ENCODE measurements at places on chromosomes 2 and 18.

DNA sequence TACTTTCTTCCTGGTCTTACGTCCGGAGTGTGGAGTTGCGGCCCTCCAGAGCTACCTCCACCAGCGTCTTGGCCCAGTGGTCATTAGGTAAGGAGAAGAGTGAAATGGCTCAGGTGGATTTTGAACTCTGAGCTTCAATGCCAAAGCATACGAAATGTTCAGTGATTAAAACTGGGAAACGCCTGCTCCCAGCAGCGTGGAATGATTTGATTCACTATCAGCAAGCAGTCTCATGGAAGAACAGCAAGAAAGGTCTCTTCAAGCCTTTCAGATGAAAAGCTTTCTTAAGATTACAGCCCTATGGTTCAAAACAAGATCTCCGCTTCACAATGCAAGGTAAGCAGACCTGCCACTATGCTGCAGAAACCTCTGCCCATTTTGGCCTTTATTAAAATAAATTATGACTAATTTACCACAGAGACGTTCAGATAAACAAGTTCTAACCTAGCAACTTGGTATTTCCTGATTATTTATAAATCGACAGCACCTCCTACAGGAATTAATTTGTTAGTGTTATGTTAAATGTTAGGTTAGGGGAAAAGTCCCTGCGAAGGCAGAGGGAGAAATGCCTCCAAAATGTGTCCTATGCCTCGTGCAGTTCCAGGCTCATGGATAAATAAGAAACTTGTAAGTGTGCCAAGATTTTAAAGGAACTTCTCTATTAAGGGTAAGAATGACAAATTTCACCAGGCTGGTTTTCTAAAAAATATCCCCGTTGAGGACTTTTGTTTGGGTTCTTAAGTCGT is 10.1 kb downstream of the SP9 start:
- H3K36me3 ChIP-seq: peaks cover 15% of the 10 kb centered on the region
- H3K27me3 ChIP-seq: peaks cover 59% of the 10 kb centered on the region
- H3K4me1 ChIP-seq: peaks cover 28% of the 10 kb centered on the region

DNA sequence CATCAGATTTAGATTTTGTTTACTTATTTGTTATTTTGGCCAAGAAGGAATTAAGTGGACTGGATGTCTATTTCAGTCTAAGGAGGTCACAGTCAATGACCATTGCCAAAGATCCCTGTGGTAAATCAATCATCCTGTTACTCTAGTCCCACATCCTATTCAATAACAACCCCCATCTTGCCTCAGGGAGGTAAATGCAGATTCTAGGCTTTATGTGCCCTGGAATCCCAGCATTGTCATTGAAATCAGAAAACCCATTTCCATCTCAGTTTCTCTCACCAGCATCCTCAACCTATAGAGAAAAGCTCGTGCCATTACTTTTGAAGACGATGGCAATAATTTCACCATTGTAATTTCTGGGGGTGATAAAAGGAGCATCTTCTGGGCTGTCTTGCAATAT is 71.8 kb downstream of the SKA1 start:
- no peak for DNase-seq
- H3K4me1 ChIP-seq: no peaks in the 10 kb centered on the region
- H3K27me3 ChIP-seq: peaks cover 6% of the 10 kb centered on the region
- peaks cover 8% of the 10 kb centered on the region for H3K36me3 ChIP-seq
- H3K4me3 ChIP-seq: no peak overlapping the region
- H3K27ac ChIP-seq: no peak overlapping the region

GRCh38 chr2:231169488-231169887 is 28.9 kb upstream of the ARMC9 start:
- peaks cover 8% of the 10 kb centered on the region for H3K36me3 ChIP-seq
- DNase-seq: no peak
- no peaks in the 10 kb centered on the region for H3K4me1 ChIP-seq

DNA sequence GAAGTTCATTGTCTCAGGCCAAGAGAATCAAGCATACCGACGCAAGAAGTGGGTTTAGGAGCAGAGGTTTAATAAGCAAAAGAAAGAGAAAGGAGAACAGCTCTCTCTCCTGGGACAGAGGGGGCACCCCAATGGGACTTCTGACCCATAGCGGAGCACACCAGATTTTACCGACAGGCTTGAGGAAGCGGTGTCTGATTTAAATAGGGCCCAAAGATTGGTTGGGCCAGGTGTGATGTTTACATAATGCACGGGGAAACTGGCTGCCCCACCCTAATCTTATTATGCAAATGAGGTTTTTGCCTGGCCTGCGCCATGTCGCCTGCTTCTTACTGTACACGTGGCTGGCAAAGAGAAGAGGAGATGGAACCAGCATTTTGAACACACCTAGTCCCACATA is 106.2 kb downstream of the MREG start:
- no peak overlapping the region for H3K27ac ChIP-seq
- H3K4me1 ChIP-seq: no peaks in the 10 kb centered on the region
- no peak for DNase-seq
- no peaks in the 10 kb centered on the region for H3K36me3 ChIP-seq
- no peak overlapping the region for H3K4me3 ChIP-seq

DNA sequence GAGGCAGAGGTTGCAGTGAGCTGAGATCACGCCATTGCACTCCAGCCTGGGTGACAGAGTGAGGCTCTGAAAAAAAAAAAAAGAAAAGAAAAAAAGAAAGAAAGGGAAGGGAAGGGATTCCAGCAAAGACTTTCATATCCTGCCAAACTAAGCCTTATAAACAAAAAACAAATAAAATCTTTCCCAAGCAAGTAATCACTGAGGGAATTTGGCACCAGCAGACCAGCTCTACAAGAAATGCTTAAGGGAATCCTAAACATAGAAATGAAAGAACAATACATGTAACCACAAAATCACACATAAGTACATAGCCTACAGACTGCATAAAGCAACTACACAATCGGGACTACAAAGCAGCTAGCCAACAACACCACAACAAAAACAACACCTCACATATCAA is 79.1 kb downstream of the TRABD2A start:
- H3K4me3 ChIP-seq: no peak overlapping the region
- no peak overlapping the region for H3K27ac ChIP-seq
- no peaks in the 10 kb centered on the region for H3K27me3 ChIP-seq
- peaks cover 37% of the 10 kb centered on the region for H3K4me1 ChIP-seq
- no peak for DNase-seq

DNA sequence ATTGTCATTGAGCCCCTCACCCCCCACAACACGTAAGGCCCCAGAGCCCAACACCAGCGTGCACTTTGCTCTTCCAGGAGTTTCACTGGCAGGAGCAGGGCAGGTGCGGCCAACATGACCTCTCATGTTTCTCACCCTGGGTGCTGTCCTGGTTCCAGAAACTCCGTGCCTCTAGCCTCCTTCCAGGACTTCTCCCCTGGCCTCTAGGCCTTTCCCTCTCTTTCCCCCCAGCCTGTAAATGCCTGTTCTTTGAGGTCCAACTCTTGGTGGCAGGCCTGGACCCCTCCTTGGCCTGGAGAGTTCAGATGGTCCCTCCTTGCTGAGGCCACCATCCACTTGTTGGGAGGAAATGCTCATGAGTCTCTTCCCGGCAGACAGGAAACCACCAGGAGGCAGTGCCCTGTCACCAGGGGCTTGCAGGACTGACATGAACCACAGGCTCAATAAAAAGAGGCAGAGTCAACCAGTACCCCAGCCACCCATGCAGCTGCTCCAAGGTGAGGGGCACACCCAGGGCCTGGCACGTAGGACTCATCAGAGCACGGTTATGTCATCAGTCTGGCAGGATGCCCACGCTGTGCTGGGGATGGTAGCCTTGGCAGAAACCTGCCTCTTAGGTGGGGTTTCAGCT is 1.5 kb downstream of the MALL start:
- no peak overlapping the region for H3K27ac ChIP-seq
- H3K4me1 ChIP-seq: peaks cover 10% of the 10 kb centered on the region
- no peak for DNase-seq
- no peak overlapping the region for H3K4me3 ChIP-seq

- no peaks in the 10 kb centered on the region for H3K36me3 ChIP-seq
- no peak for DNase-seq
These were observed 301.4 kb upstream of the TNP1 start for GRCh38 chr2:217160978-217161973.

GRCh38 chr2:74188018-74188601 is 9.4 kb upstream of the MOB1A start:
- no peak for DNase-seq
- H3K4me1 ChIP-seq: peaks cover 4% of the 10 kb centered on the region
- no peak overlapping the region for H3K27ac ChIP-seq

- DNase-seq: no peak
- H3K4me1 ChIP-seq: no peaks in the 10 kb centered on the region
- H3K27me3 ChIP-seq: no peaks in the 10 kb centered on the region
- no peak overlapping the region for H3K4me3 ChIP-seq
These were observed 59.4 kb upstream of the SOS1 start for GRCh38 chr2:39179974-39180960.

GRCh38 chr2:227406177-227407031 is 18.7 kb upstream of the SCYGR1 start:
- H3K36me3 ChIP-seq: no peaks in the 10 kb centered on the region
- peak overlapping the region; percentile 69 for H3K27ac ChIP-seq
- no peaks in the 10 kb centered on the region for H3K27me3 ChIP-seq
- no peak overlapping the region for H3K4me3 ChIP-seq
- DNase-seq: no peak

- no peaks in the 10 kb centered on the region for H3K36me3 ChIP-seq
- DNase-seq: no peak
- H3K4me1 ChIP-seq: no peaks in the 10 kb centered on the region
- peaks cover 20% of the 10 kb centered on the region for H3K27me3 ChIP-seq
- peak overlapping the region; percentile 16 for H3K4me3 ChIP-seq
These were observed 95.9 kb upstream of the MBOAT2 start for GRCh38 chr2:9099341-9099751.

DNA sequence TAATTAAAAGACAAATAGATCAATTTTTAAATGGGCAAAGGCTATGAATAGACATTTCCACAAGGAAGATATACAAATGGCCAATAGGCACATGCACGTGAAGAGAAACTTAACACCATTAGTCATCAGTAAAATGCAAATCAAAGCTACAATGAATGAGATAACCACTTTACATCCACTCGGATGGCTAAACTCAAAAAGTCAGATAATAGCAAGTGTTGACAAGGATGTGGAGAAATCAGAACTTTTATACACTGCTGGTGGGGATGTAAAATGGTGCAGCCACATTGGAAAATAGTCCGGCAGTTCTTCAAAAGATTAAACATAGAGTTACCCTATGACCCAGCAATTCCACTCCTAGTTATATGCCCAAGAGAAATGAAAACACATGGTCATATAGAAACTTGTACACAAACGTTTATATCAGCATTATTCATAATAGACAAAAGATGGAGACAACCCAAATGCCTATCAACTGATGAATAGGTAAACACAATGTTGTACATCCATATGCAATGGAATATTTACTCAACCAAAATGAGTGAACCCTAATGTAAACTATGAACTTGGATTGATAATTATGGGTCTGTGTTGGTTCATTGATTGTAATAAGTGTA is 51.1 kb downstream of the SMAD7 start:
- H3K27ac ChIP-seq: no peak overlapping the region
- H3K4me3 ChIP-seq: no peak overlapping the region
- no peaks in the 10 kb centered on the region for H3K27me3 ChIP-seq
- no peak for DNase-seq
- H3K4me1 ChIP-seq: peaks cover 30% of the 10 kb centered on the region
- peaks cover 7% of the 10 kb centered on the region for H3K36me3 ChIP-seq

DNA sequence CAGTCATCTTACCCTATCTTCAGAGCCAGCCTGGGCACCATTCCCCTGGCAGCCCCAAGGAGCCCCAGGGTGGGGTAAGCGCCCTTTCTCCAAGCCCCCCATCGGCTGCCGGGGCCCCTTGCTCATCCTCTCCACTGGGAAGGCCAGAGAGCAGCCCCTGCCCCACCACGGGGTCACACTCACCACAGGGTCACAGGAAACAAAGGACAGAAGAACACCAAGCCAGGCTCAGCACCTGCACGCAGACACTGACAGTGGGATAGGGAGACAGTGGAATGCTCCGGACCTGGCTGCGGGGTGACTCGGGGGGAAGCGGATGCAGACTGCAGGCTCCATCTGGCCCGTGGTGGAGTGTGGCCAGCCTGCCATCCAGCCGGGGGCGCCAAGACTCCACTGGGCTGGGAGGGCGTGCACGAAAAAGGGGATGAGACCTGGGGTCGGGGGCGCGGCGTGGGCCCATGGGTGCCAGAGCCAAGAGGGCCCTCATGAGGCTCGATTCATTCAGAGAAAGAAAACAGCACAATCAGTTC is 21.1 kb downstream of the HDAC4 start:
- peaks cover 31% of the 10 kb centered on the region for H3K4me1 ChIP-seq
- H3K27ac ChIP-seq: peak overlapping the region; percentile 80
- DNase-seq: no peak
- no peak overlapping the region for H3K4me3 ChIP-seq
- H3K27me3 ChIP-seq: no peaks in the 10 kb centered on the region

DNA sequence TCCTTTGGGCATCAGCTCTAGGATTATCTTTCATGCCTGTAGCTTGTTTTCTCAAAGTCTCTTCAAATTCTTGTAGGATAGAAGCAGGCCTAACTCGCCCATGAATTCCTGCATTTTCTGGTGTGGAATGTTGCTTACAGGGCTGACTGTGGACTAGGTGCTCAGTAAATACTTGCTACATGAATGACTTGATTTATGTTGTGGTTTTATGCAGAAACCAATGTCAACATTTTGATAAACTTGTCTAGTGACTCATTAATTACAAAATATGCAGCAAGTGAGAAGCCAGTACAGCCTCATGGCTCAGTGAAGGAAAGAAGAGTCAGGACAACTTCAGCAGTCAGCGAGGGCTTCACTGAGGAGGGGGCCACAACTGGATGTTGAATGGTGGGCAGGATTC is 110.6 kb upstream of the SIX2 start:
- H3K27ac ChIP-seq: no peak overlapping the region
- H3K4me1 ChIP-seq: no peaks in the 10 kb centered on the region
- no peak overlapping the region for H3K4me3 ChIP-seq
- H3K27me3 ChIP-seq: no peaks in the 10 kb centered on the region

- H3K4me1 ChIP-seq: peaks cover 6% of the 10 kb centered on the region
- no peak overlapping the region for H3K27ac ChIP-seq
- no peak for DNase-seq
- no peak overlapping the region for H3K4me3 ChIP-seq
These were observed 10.7 kb downstream of the OSBPL6 start for GRCh38 chr2:178204977-178205376.

DNA sequence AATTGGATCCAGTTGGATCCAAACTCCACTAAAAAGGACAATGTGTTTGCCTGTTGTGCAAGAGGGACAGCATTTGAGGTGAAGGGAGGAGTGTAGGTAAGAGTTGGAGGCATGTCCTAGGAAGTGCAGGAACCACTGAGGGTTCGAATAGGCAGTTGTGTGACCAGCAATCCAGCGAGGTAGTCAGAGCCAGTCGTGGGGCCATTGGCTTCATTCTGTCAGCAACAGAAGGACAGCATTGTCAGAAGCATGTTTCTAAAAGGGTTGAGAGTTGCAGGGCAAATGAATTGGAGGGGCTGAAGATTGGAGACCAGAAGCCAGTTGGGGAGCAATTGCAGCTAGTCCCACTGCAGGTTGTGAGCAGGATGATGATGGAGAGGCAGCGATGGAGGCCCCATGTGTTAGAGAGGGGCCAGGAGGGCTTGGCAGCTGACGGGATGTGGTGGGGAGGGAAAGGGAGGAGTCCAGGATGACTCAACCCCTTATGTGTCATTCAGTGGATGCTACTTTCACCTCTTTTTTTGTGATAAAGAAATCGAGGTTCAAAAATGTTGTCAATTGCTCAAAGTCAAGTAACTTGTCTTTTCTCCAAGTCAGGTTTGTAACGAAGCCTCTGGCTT is 96.7 kb upstream of the SIX3 start:
- H3K27ac ChIP-seq: no peak overlapping the region
- H3K36me3 ChIP-seq: no peaks in the 10 kb centered on the region
- H3K4me1 ChIP-seq: peaks cover 5% of the 10 kb centered on the region
- no peak for DNase-seq

All from naive thymus-derived CD8-positive, alpha-beta T cell (primary cell).